ENCODE measurements at places on chromosomes 7 and 10.

GRCh38 chr10:93392121-93392520 is 90.0 kb downstream of the MYOF start:
- DNase-seq = no peak

GRCh38 chr7:92612501-92612900 is 22.3 kb upstream of the FAM133B start:
- no peak for DNase-seq

DNA sequence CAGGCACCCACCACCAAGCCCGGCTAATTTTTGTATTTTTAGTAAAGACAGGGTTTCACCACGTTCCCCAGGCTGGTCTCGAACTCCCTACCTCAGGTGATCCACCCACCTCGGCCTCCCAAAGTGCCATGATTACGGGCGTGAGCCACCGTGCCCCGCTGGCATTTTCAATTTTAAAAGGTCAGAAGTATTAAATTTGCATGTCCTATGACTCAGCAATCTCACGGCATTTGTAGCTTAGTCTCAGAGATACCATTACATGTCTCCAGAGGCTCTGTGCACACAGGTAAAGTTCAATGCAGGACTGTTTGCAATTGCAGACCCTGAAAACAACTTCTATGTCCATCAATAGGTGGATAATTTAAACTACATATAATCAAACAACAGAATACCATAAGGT is 99.2 kb downstream of the DLG5 start:
- no peak for DNase-seq

DNA sequence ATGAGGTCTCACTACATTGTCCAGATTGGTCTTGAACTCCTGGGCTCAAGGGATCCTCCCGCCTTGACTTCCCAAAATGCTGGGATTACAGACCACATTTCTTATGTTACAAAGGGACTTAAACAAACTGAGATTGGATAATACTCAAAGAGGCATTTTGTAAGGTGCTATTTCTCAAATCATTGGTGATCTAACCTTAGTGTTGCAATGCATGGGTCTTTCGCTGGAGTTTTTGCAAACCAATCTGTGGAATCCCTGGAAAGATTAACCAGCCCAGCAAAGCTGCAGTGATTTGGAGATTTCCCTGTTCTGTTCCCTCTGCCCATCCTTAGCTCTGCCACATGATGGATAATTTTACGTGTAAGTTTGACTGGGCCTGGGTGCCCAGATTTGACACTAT is 20.4 kb upstream of the ECHDC3 start:
- no peak for DNase-seq

DNA sequence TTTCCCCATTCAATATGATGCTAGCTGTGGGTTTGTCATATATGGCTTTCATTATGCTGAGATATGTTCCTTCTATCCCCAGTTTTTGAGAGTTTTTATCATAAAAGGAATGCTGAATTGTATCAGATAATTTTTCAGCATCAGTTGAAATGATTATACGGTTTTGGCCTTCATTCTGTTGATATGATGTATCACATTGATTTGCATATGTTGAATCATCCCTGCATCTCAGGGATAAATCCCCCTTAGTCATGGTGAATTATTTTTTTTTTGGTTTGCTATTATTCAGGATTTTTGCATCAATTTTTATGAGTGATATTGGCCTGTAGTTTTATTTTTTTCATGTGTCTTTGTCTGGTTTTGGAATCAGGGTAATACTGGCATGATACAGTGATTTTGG is 1152.3 kb upstream of the C7orf33 start:
- DNase-seq = no peak

GRCh38 chr7:71453630-71454029 is 321.7 kb downstream of the GALNT17 start:
- no peak for DNase-seq

DNA sequence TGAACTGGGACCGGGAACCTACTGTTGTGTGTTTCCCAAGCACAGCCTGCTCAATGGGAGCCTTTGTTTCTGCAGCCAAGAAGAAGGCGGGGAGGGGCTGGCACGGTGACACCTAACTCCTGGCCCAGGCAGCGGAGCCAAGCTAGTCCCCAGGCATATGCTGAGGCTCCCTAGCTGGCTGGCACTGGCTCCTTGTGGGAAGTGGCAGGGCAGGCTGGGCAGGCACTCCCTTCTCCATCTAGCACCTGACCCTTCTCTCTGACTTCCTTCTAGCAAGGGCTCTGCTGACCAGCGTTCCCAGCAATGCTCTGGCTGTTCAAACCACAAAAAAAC is 325.0 kb downstream of the PLXNA4 start:
- no peak for DNase-seq

GRCh38 chr7:108001764-108002725 is 916 bp downstream of the LAMB1 start:
- peak; percentile 89 for DNase-seq

DNA sequence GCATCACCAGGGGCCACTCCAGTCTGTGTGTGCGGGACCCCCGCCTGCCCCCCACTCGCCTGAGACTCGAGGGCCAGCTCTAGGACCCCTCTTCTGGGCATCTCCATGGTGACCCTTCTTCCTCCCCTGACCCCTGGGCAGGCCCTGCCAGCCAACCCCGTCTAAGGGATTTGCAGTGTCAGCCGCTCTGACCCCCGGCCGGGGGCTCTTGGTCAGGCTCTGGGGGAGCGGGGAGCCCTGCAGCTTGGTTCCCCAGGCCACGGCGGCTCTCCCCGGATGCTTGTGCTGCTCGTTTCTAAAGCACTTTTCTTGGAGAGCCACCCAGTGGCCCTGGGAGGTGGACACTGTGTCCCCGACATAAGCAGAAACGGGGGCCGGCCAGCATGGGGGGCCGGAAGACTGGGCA is 5.3 kb downstream of the TTYH3 start:
- DNase-seq = no peak

All from osteoblast (primary cell).